ENCODE measurements at places on chromosomes 16 and 17. TPM values are rescaled to one million over a fixed set of nuclear protein-coding genes. Genes with fewer than 3 reads are reported as not detected.

Gene WDR81
- 9.3 TPM for total RNA-seq

Gene KRT9
- total RNA-seq = not detected

Gene SYCE1L
- total RNA-seq = 0.66 TPM

Gene ATP1B2
- 2.8 TPM for total RNA-seq

Gene SLC6A2
- total RNA-seq = not detected

Gene SCARF1
- total RNA-seq = 12.2 TPM

Gene NPIPB6
- 1.1 TPM for total RNA-seq

Gene NECAB2
- 0.69 TPM for total RNA-seq

Gene CFAP97D1
- total RNA-seq = 0.05 TPM

Gene KRT27
- not detected for total RNA-seq

Gene SLX4
- total RNA-seq = 2.5 TPM

Gene OTOA
- total RNA-seq = 0.11 TPM

Gene CACNG1
- not detected for total RNA-seq

GRCh38 chr17:29140051-29140621 lies 40.1 kb downstream of the MYO18A start:
- peak; percentile 91 for DNase-seq

- peak; percentile 47 for DNase-seq
Observed at GRCh38 chr16:89958068-89958467, 9.5 kb downstream of the DEF8 start.

DNA sequence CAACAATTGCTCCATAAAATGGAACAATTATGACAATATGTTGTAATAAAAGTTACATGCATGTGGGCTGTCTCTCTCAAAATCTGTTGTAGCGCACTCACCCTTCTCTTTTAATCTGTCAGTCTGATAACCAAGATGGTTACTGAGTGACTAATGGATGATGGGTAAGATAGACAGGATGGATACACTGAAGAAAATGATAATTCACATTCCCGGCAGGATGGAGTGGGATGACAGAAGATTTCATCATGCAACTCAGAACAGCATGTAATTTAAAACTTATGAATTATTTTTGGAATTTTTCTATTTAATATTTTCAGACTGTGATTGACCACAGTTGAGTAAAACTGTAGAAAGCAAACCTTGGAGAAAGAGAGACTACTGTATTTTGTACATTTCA lies 30.5 kb downstream of the CDH13 start:
- DNase-seq = no peak

GRCh38 chr16:57268804-57269800 lies 15.4 kb downstream of the PLLP start:
- peak; percentile 70 for DNase-seq

GRCh38 chr17:50919321-50920040 lies 53.3 kb upstream of the TOB1 start:
- DNase-seq = peak; percentile 86

DNA sequence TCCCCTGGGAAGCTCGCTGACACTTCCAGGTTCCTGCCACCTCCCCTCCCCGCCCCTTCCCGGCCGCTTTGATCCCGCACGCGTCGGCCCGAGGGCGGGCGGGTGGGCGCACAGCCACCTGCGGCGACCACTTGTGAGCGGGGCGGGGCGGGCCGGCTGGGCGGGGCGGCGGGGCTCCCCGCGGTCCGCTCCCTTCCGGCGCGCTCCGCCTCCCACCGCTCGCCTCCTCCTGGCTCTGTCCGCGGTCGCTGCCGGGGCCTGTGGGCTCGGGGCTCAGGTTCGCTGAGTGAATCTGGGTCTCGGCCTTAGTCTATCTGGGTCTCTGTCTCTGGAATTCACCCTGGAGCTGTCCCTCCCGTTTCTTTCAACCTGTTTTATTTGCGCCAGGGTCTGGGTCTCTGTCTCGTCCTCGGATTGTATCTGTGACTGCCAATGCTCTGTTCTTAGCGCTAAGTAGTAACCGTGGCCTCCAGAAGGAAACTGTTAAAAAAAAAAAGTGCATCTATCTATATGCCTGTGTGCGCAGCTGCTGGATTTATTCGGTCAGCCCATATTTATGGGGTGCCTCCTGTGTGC lies 2.7 kb upstream of the HES7 start:
- no peak for DNase-seq

GRCh38 chr16:1184156-1184868 lies 31.4 kb downstream of the CACNA1H start:
- DNase-seq = no peak

DNA sequence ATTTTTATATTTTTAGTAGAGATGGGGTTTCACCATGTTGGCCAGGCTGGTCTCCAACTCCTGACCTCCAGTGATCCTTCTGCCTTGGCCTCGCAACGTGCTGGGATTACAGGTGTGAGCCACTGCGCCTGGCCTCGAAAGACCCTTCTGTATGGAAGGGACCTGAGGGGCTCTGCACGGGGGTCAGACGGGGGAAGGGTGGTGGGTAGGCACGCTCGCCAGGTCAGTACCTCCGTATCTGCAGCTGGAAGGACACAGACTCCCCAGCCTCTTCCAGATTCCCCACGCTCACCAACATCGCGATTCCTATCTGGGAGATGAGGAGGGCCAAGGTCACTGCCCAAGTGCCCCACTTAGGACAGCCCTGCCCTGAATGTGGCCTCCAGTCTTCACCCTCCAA lies 12.7 kb downstream of the ITGA2B start:
- DNase-seq = no peak

GRCh38 chr16:75085556-75085955 lies 31.0 kb downstream of the LDHD start:
- DNase-seq = no peak

GRCh38 chr16:72921620-72922019 lies 126.3 kb downstream of the ZFHX3 start:
- DNase-seq = no peak

GRCh38 chr16:28104404-28104803 lies 40.9 kb upstream of the GSG1L start:
- DNase-seq = no peak

DNA sequence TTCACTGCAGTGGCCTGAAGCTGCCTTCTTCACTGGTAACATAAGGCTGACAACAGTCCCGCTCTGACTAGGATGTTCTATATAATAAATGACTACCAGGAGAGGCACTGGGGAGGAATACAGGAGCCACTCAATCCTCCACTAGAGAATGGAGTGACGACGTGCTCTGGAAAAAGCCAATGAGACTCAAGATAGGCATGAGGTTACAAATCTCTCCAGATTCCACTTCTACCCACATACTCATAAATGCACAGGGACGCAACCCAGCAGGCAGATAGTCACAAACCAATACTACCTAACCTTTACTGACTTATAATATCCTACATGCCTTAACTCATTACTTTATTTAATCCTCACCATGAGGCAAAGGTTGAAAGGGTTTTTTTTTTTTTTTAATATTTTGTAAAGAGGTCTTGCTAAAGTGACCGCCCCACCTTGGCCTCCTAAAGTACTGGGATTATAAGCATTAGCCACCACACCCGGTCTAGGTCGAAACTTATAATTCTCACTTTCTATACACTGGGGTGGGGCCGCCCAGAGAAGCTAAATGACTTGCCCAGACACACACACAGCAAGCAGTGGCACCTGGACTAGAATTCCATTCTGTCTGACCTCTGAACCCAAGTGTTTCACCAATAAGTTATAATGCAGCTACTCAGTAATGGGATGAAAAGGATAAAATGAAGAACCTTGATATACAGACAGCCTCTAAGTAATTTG lies 33.7 kb downstream of the TOM1L2 start:
- DNase-seq = no peak

GRCh38 chr16:87200637-87201036 lies 116.6 kb downstream of the C16orf95 start:
- DNase-seq = no peak

DNA sequence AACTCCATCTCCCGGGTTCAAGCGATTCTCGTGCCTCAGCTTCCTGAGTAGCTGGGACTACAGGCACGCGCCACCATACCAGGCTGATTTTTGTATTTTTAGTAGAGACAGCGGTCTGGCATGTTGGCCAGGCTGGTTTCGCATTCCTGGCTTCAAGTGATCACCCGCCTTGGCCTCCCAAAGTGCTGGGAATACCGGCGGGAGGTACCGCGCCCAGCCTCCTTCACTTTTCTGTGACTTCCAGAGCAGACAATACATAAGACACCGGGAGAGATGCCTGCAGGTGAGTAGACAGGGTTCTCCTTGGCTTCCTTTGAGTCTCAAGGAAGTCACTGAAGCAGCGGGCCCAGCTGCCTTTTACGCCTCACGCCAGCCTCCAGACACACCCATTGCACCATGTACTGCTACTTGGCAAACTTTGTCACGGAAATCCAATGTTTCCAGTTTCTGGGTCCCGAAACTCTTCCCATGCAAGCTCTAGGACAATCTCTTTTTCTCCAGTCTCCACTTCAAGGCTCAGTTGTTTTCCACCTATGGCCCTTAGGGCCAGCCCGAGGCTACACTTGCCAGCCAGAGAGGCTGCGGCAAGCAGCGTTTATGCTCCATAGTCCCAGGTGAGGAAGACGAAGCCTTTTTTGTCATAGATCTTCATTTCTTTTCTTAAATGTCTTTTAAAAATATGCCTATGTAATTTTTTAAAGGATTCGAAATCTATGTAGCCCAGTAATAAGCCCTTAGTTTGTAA lies 886 bp upstream of the OR1F1 start:
- DNase-seq = no peak

- DNase-seq = no peak
Observed at GRCh38 chr16:30907064-30907463, 10.7 kb downstream of the CTF1 start.

GRCh38 chr17:79800325-79801155 lies 3.7 kb upstream of the CBX8 start:
- no peak for DNase-seq

DNA sequence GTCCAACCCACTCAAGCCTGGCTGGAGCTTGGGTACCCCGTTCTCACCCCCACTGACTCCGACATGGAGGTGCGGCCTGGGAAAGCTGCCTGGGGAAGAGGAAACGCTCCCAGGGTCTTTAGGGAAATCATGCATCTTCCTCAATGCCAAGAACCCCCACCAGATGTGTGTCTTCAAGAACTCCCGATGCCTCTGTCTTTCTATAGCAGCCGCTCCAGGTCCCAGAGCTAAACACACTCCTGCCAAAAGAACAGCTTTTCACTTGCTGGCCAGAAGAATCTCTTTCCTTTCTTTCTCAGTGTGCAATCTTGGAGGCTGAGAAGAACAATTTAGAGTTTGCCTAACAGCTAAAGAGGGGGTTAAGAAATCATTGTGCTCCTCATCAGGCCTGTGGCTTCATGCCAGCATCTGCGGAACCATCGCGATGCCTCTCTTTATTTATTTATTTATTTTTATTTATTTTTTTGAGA lies 41.1 kb upstream of the MTSS2 start:
- DNase-seq = peak; percentile 73

- peak; percentile 88 for DNase-seq
Observed at GRCh38 chr17:2416010-2416734, 15.3 kb upstream of the MNT start.

DNA sequence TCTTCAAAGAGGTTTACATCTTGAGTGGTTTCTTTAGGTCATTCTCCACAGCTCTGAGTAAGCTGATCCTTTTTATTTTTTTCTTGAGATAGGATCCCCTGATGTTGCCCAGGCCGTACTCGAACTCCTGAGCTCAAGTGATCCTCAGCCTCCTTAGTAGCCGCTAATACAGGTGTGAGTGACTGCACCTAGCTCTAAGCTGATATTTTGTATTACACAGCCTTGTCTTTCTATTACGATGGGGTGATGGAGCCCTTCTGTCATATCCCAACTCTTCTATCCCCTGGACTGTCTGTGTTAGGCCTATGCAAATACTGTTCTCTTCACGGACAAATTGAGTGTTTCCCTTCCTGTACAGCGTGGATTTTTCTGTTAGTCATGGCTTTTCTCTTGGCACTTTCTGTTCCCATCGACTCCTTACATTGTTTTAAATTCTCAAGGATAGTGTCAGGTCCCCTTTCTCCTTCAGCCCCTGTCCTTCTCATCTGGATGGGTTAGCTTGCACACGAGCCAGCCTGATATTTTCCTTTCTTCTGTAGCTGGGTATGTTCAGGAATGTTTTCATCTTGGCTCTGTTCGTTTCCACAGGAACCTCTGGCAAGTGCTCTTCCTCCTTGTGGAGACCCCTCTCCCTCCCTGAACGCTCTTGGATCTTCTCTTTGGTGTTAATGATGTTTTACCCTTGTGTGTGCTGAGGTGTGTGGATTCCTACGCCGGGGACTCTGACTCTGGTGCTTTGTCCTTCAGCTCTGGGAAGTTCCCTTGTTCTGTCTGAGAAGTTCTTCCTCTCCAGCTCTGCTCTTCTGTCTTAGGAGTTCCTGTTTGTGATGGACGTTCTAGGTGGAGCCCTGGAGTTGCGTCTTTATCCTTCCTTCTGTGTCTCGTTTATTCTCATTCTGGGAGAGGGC lies 2.3 kb downstream of the BANP start:
- no peak for DNase-seq

DNA sequence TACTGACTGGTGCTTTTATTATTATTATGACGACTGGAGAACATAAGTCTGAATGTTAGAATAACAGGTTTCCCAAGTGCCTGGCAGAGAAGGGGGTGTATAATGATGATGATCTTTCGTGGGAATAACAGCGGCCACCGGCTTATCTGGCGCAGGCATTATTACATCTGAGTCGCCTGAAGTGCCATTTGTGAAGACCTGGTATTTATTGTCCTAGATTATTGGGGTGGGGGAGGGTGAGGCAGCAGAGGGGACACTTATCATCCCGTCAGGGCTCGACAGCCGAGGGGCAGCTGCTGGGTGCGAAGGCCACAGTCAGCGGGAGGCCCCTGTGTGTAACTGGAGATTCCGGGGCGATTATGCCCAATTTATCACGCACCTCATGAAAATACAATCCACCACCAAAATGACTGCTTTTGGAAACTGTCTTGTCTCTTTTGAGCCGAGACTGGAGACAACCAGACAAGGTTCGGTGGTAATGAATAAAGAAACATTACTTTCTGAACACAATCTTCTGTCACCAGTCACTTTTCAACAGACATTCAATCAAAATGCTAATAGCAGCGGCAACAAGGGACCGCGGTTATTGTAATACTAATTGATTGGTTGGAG lies 199.3 kb downstream of the CCDC182 start:
- no peak for DNase-seq

DNA sequence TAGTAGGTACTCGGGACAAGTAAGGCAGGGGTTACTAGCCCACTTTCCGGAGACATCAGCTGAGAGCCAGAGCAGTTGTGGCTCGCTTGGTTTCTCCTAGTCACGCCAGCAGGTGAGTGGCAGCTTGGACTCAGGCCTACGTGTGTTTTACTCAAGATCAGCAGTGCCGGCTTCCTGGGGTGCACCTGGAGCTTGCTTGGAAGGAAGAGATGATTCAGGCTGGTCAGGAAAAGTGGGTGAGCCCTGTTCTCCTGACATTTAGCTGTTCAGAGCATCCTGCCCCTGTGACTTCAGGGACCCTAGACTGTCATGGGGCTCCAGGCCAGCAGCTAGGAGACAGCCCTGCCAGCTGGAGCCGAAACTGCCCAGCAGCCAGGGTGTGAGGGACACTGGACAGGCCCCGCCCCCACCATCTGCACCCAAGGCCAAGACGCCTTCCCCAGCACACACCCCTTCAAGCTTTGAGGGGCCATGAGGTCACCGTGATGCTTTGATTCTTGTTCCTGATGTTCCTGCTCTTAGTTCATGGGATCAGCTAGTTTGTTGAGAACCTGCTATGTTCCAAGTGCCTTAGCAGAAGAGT lies 238.0 kb upstream of the CIBAR2 start:
- DNase-seq = no peak

GRCh38 chr16:70659953-70660671 lies 13.8 kb downstream of the IL34 start:
- no peak for DNase-seq

- DNase-seq = no peak
Observed at GRCh38 chr17:8481703-8482102, 46.0 kb downstream of the NDEL1 start.

Measured in left ventricle myocardium inferior (tissue), 1 donor.